MG63 (cell line): ENCODE measurements at places on chromosomes 4 and X. TPM values are rescaled to one million over a fixed set of nuclear protein-coding genes. Genes with fewer than 3 reads are reported as not detected.

The P2RY4 gene
- not detected in 2 replicates for total RNA-seq

The KIT gene
- total RNA-seq, result 0.03 and 0.07 TPM in 2 replicates

DNA sequence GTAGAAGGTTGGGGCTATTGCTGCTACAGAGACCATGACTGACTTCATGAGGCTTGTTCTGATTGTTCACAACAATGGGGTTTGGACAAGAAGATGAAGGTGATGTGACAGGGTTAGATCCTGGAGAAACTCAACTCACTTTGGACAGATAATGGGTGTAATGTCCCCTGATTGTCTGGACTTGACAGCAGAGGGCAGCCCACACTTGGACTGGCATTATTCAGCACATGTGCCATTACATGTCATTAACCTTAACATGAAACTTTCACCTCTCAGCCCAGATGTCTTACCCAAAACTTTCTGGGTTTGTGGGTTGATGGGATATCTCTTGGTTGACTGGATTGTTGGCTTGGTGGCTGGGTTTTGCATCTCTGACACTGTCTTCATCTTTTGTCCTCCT is 101.5 kb downstream of the MXRA5 start:
- no peak for DNase-seq

DNA sequence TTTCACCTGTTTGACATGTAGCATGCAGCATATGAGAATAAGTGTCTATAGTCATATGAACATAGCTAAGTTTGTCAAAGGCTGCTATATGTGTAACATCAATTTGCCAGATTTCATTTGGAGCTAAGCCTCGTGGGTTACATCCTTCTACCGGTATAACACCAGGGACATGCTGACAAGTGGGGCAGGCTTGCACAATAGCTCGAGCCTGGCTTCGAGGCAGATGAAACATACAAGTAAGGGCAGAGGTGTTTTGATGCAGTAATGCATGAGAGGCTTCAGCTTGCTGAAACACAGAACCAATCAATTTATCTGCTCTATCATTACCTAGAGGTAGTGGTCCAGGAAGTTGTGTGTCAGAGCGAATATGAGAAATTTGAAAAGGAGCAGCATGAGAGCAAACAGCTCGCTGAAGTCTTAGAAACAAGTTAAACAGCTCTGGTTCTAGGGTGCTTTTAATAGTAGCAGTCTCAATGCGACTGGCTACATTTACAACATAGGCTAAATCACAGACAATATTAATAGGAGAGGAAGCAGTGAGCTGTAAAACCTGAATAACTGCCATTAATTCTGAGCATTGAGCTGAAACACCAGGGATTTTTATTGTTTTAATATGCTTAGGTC is 14.9 kb upstream of the UGDH start:
- DNase-seq, result no peak

- DNase-seq, result no peak
Observed at GRCh38 chrX:30679369-30679768, 26.1 kb downstream of the GK start.
